ENCODE measurements at places on chromosomes 7 and 10.

GRCh38 chr10:21497177-21497807 is 28.2 kb downstream of the SKIDA1 start:
- no peak for DNase-seq

DNA sequence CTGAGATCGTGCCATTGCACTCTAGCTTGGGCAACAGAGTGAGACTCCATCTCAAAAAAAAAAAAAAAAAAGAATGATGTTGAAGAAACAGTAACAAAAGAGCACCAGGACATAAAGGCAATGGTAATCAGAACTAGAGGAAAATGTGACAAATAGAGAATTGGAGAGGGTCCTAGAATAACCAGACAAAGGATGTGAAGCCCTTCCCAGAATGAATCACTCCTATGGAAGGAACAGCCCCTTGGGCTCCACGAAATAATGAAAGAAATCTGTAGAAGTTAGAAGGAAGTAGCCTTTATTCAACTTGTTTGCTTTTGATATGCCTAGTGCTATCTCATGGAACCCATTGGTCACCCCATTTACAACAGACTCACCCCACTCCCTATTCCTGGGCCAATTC is 169.2 kb downstream of the SUGCT start:
- no peak for DNase-seq

GRCh38 chr10:50577681-50578350 is 45.9 kb downstream of the SGMS1 start:
- DNase-seq = no peak

DNA sequence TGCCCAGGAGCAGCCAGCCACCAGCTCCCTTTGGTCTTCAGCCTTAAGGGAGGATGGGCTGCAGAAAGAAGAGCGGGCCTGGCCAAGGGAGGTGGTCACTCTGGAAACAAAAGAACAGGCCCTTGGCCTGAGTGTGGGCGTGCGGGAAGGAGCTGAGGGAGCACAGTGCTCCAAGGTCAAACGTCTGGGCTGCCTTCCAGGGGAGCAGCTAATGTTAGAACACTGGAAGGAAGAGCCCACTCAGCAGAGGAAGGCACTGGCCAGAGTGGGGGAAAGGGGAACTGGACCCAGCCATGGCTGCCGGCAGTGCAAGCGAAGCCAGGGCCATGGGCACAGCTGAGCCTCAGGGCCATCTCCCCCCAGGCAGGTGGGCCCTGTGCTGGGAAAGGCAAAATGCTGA is 42.7 kb downstream of the FAM53B start:
- DNase-seq = no peak

DNA sequence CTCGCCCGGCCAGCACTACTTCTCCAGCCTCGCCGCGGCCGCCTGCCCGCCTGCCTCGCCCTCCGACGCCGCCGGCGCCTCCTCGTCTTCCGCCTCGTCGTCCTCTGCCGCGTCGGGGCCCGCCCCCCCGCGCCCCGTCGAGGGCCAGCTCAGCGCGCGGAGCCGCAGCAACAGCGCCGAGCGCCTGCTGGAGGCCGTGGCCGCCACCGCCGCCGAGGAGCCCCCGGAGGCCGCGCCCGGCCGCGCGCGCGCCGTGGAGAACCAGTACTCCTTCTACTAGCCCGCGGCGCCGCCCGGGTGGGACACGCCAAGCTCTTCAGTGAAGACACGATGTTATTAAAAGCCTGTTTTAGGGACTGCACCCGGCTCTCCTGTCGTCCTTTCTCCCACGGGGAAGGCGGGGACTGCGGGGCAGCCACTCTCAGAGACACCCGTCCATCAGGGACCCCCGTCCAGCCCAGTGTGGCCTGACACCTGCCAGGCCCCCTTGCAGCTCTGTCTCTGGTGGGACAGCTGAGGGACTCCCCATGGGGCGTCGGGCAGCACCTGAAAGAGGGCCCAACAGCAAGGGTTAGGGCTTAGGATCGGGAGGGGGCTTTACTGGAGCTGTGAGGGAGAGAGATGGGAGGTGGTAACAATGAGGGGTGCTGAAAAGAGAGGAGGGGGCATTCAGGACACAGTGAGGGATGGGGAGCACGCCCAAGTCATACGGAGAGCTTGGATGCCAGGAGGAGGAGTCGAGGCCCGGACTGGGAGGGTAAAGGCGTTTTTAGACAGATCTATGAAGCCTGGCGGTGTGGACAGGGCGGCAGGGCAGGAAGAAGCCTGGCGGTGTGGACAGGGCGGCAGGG is 34.7 kb downstream of the SPDYE6 start:
- no peak for DNase-seq

All from NCI-H187 treated with DMSO at 0.1 percent for 48 hours (cell line).